ENCODE measurements at places on chromosomes 2 and 18.

DNA sequence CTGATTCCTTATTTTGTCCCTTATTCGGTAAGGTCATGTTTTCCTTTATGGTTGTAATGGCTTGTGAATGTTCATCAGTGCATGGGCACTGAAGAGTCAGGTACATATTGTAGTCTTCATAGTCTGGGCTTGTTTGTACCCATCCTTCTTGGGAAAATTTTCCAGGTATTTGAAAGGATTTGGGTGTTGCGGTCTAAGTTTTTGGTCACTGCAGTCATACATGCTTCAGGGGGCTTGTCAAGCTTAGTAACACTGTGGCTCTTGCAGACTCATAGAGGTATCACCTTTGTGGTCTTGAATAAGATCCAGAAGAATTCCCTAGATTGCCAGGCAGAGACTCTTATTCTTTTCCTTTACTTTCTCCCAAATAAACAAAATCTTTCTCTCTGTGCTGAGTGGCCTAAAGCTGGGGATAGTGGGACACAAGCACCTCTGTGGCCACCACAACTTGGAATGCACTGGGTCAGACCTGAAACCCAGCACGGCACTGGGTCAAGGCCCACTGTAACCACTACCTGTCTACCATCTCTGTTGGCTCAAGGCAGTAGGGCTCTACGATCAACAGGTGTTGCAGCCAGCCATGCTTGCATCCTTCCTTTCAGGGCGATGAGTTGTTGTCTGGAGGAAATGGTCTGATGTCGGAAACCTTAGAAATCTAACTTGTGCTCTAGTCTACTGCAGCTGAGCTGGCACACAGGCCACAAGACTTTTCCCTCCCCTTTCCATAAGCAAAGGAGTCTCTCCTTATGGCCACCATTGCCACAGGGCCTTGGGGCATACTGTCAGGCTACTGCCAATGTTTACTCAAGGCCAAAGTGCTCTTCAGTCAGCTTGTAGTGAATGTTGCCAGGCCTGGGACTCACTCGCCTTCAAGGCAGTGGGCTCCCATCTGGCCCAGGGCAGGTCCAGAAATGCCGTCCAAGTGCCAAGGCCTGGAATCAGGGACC lies 21.5 kb downstream of the IL1RN start:
- no peak for DNase-seq

- DNase-seq = no peak
Measured at GRCh38 chr18:9552191-9552590, 62.2 kb downstream of the PPP4R1 start.

DNA sequence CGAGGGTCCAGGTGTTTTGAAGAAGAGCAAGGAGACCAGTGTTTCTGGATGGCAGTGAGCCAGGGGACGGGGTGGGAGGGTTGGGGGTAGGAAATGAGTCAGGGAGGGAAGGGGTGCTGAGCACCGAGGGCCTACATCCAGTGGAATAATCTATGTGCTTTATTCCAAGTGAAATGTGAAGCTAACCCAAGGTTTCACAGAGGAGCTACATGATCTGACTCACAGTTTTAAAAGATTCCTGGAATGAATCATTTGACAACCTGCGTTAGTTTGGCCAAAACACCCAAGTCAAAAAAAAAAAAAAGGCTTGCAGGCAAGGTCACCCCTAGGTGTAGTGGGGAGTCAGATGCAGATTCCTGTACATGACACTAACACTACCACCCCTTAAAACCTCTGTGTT lies 419.7 kb upstream of the MEX3C start:
- peak; percentile 65 for DNase-seq

GRCh38 chr2:117536139-117536538 lies 278.4 kb upstream of the DDX18 start:
- DNase-seq = peak; percentile 7

- DNase-seq = no peak
Measured at GRCh38 chr2:217900010-217900779, 102.6 kb downstream of the TNS1 start.

- no peak for DNase-seq
Measured at GRCh38 chr2:68134120-68134519, 23.6 kb upstream of the PNO1 start.

DNA sequence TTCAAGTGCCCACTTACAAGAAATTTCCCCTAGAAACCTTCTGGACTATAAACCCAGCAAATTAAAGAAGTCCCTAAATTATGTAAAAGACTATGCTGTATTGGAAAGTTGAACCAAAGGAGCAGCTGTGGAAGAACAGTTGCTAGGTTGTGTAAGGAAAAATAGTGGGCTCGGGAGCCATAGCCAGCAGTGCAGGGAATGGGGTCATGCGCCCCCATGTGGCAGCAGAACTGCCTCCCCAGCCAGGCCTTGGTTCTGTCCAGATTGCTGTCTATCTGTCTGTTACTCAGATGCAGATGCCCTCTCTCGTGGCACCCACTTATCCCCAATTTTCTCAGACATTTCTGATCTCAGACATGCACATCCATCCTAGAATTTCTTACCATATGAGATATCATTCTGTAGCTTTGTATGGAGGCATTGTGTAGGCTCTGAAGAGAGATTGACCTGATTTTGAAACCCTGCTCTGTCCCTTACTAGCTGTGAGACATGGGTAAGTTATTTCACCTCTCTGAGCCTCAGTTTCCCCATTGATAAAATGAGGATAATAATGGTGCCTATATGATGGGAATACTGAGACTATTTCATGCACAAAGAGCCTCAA lies 258.3 kb downstream of the SS18 start:
- peak; percentile 21 for DNase-seq

DNA sequence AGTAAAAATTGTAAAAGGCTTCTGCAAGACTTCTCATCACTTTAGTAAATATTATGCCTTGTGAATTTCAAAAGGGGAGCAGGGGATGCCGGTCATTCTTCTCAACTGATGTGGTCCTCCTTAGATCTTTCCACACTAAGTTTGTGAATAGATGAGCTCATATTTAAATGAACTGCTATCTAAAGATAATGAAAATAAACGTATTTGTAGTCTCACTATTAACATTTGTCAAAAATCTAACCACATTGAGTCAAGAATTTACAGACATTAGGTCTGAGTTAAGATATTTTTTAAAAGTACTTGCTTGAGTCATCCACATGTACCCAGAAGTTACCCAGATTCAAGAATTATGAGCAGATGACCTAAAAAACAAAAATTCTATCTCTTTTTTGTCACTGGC lies 6.5 kb downstream of the PRPF40A start:
- DNase-seq = no peak

DNA sequence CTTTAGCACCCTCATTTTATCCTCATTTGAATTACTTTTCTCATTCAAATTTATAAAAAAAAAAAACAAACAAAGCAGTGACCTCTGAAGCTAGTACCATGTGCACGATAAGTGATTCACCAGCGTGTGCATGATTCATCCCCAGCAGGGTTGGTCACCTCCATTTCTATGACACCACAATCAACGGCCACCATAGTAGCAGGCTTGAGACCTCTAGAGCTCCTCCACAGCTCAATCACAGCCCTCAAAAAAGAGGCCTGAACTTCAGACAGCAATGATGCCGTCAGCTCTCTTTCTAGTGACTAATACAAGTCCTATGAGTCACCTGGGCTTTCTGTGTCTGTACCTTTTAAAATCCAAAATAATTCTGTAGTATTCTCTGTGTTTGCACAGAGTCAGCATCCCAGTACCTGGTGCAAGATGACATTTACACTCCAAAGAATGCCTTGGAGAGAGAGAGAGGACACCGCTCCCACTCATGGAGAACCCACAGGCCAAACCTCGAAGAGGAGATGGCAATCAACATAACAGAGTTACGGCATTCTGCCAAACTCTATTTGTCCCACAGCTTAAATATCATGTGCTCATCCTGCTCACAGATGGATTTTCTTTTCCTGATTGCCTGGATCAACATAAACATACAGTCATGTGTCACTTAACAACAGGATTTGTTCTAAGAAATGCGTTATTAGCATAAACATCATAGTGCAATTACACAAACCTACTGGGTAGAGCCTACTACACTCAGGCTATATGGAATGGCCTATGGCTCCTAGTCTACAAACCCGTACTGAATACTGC lies 58.7 kb downstream of the L3MBTL4 start:
- DNase-seq = peak; percentile 2

- peak; percentile 20 for DNase-seq
Measured at GRCh38 chr2:66437109-66437690, 2.3 kb downstream of the MEIS1 start.

- no peak for DNase-seq
Measured at GRCh38 chr2:102021779-102022178, 30.0 kb downstream of the IL1R2 start.

GRCh38 chr18:41973983-41974382 lies 18.9 kb downstream of the PIK3C3 start:
- no peak for DNase-seq

- no peak for DNase-seq
Measured at GRCh38 chr2:8957628-8958027, 45.9 kb downstream of the MBOAT2 start.

DNA sequence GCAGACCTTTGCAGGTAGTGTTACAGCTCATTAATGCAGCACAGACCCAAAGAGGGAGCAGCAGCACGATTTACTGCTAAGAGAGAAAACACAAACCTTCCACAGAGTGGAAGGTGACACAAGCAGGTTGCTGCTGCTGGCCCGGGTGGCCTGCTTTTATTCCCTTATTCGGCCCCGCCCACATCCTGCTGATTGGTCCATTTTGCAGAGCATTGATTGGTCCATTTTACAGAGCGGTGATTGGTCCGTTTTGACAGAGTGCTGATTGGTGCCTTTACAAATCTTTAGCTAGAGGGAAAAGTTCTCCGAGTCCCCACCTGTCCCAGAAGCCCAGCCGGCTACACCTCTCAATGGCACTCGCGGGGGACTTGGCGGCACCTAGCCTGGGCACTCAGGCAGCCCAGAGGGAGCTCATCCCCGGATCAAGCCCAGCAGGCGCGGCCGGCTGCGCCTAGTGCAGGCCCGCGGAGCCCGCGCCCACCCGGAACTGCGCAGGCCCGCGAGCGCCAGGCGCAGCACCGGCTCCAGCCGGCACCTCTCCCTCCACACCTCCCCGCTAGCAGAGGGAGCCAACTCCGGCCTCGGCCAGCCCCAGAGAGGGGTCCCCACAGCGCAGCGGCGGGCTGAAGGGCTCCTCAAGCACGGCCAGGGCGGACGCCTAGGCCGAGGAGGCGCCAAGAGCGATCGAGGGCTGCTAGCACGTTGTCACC lies 825.6 kb upstream of the HS6ST1 start:
- DNase-seq = no peak

DNA sequence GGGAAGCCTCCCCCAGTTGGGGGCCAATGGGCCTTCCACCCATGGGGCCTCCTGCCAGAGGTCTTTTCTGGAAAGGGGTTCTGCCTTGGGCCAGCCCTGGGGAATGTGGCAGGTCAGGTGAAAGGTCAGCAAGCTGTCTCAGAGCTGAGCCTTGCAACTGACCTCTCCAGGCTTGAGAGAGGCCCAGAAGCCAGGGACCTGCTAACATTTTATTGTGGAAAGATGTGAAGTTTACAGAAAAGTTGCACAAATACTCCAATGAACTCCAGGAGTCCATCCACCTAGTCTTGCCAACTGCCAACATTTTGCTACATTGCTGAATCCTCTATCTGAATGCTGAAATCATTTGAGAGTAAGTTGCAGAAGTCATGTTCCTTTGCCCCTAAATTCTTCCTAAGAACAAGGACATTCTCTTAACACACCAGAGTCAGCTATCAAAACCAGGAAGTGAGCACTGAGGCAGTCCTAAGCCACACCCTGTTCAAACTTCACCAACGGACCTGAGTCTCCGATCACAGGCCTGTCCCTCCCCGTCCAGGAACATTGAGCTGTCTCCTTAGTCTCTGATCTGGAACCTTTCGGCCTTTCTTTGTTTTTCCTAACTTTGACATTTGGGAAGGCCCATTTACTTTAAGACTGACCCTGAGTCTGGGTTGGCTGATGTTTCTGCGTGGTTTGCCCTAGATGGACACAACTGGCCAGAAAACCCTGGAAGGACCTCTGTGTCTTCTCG lies 4.0 kb downstream of the SNORC start:
- DNase-seq = no peak

GRCh38 chr2:200661477-200661876 lies 75.7 kb downstream of the AOX1 start:
- no peak for DNase-seq

DNA sequence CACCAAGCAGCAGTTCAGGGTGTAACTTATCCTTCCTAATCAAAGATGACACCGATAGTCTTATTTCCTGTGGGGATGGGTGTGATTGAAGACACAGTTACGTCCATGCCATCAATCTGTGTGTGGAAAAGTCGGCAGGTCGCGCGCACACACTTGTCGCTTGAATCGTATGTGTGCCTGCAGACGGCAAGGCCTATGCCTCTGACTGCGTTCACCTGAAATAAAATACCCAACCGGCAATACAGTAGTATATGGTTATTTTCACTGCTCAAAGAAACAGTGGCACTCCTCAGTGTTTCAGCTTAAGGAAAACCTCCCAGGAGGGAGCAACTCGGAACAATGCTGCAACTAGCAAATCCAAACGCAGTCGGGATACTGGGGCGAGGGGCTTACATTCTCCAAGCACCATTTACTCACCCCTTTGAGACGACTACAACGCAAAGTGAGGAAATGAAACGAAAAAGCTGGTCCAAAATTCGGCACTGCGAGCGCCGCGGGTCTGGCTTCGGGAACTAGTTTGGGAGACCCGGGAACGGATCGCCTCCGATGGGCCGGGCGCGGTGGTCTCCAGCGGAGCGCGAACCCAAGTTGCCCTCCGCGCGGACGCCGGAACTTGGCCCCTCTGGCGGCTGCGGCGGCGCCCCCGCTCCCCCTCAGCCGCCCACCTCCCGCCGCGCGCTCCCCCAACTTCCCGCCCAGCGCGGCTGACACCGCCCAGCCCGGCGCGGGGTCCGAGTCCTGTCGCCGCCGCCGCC lies 675 bp downstream of the PRKD3 start:
- peak; percentile 23 for DNase-seq

DNA sequence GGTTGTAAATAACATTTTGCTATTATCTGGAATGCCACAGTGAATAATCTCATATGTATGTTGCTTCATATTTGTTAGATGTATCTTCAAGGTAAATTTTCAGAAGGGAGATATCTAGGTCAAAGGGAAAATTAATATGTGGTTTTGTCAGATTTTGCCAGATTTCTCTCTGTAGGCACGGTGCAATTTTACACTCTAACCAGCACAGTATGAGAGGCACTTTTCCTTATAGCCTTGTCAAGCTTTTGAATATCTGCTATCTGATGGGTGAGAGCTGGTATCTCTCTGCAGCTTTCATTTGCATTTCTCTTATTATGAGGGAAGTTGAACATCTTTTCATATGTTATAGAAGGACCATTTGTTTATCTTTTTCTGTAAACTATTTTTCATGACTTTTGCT lies 175.7 kb upstream of the PGAP1 start:
- DNase-seq = no peak
